Activated naive CD8-positive, alpha-beta T cell treated with anti-CD3 and anti-CD28 coated beads, Interleukin-2, amount 10 ng/mL, durations not matched to agents 7 days and 5 days (primary cell): ENCODE measurements at places on chromosomes 1 and 21.

GRCh38 chr1:43975249-43975961 is 645 bp downstream of the ATP6V0B start:
- H3K4me1 ChIP-seq = peaks cover 44% of the 10 kb centered on the region
- H3K27ac ChIP-seq = peak overlapping the region; percentile 88
- peak; percentile 57 for DNase-seq

- no peak overlapping the region for H3K4me3 ChIP-seq
- no peak overlapping the region for H3K27ac ChIP-seq
- DNase-seq = no peak
- no peaks in the 10 kb centered on the region for H3K36me3 ChIP-seq
- H3K27me3 ChIP-seq = peaks cover 28% of the 10 kb centered on the region
Observed at GRCh38 chr1:37662031-37662755, 27.5 kb upstream of the RSPO1 start.

- H3K36me3 ChIP-seq = peaks cover 19% of the 10 kb centered on the region
- H3K4me3 ChIP-seq = peak overlapping the region; percentile 96
- H3K4me1 ChIP-seq = peaks cover 69% of the 10 kb centered on the region
- peak overlapping the region; percentile 97 for H3K27ac ChIP-seq
- H3K27me3 ChIP-seq = no peaks in the 10 kb centered on the region
Observed at GRCh38 chr1:109909561-109909960, 1.1 kb upstream of the CSF1 start.

DNA sequence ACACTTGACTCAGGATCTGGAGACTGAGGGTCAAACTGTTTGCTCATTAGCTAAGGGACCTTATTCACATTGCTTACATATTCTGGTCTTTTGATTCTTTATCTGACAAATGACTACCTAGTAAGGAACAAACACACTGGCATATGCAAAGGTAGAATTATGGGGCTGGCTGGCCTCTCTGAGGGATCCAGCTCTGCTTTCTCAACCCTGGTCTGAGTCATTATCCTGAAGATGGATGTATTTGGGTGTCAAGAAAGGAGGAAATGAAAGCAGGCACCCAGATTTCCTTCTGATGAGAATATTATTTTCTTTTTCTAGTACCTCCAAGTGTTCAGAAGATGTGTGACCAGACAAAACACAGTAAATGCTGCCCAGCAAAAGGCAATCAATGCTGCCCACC is 6.0 kb downstream of the SMCP start:
- H3K4me1 ChIP-seq = no peaks in the 10 kb centered on the region
- DNase-seq = no peak
- no peaks in the 10 kb centered on the region for H3K36me3 ChIP-seq
- no peak overlapping the region for H3K27ac ChIP-seq
- no peak overlapping the region for H3K4me3 ChIP-seq

GRCh38 chr1:117832453-117832852 is 97.0 kb downstream of the GDAP2 start:
- H3K4me1 ChIP-seq = no peaks in the 10 kb centered on the region
- DNase-seq = no peak
- no peak overlapping the region for H3K4me3 ChIP-seq
- no peak overlapping the region for H3K27ac ChIP-seq

DNA sequence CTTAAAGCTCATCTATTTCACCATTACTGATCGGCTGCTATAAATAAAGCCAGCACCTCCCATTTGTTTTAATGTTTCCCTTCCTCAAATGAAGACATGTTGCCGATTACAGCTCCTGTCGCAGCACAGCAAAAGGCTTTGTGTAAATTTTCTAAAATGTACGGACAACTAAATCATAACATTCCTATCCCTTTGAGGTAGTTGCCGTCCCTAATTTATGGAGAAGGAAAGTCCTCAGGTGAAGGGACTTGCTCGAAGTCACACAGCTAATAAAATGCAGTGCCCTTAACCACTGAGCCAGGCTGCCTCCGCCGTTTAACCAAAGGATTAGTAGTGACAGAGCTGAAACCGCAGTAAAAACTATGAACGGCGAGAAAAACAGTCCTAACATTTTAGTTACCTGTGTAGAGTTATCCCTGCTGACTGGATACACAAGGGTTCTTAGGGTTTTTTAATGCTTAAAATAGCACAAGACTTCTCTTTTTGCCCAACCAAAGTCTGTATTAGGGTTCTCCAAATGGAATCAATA is 871 bp downstream of the PINK1 start:
- peak overlapping the region; percentile 81 for H3K4me3 ChIP-seq
- H3K36me3 ChIP-seq = no peaks in the 10 kb centered on the region
- peaks cover 2% of the 10 kb centered on the region for H3K27me3 ChIP-seq
- no peak for DNase-seq

DNA sequence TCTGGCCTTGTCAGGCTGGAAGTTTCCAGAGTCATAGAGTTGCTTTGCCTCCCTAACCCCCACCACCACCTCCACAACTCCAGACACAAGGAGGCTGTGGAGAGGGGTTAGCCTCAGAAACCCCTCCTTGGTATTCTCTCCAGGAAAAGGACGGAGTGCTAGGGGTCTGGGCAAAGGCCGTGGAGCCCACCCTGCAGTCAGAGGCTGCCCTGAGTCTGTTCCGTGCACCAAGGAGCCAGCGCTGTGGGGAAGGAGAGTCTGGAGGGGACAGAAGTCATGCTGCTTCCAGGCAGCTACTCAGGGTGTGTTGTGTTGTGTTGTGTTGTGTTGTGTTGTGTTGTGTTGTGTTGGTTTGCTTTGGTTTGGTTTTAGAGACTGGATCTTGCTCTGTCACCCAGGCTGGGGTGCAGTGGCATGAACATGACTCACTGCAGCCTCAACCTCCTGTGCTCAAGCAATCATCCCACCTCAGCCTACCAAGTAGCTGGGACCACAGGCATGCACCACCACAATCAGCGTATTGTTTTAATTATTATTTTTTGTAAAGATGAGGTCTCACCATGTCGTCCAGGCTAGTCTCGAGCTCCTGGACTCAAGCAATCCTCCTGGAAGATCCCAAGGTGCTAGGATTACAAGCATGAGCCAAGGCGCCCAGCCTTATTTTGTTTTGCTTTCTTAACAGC is 122.2 kb upstream of the TMEM51 start:
- H3K27me3 ChIP-seq = peaks cover 2% of the 10 kb centered on the region
- no peak overlapping the region for H3K4me3 ChIP-seq
- peaks cover 7% of the 10 kb centered on the region for H3K4me1 ChIP-seq
- H3K36me3 ChIP-seq = no peaks in the 10 kb centered on the region
- H3K27ac ChIP-seq = no peak overlapping the region
- DNase-seq = no peak

DNA sequence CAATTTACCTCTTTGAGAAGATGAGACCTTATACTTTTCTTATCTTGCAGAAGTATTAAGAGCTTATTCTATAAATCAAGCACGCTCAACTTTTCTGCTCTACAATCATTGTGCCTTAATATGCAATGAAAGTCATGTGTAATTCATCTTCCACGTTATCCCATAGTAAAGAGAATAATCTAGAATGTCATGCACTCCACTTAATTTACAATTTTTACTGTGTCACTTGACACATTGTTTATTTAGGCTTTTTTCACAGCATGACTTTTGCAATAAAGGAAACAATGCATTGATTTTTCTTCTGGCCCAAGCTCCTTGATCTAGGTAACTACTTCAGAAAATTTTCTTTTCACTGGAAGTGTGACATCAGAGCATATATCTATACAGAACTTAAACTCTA is 290.9 kb downstream of the HHIPL2 start:
- DNase-seq = no peak
- no peak overlapping the region for H3K4me3 ChIP-seq
- H3K27me3 ChIP-seq = no peaks in the 10 kb centered on the region
- H3K4me1 ChIP-seq = no peaks in the 10 kb centered on the region

- no peaks in the 10 kb centered on the region for H3K27me3 ChIP-seq
- no peak for DNase-seq
- peaks cover 8% of the 10 kb centered on the region for H3K4me1 ChIP-seq
- no peak overlapping the region for H3K4me3 ChIP-seq
- H3K36me3 ChIP-seq = peaks cover 6% of the 10 kb centered on the region
- H3K27ac ChIP-seq = no peak overlapping the region
Observed at GRCh38 chr1:231972111-231972445, 345.5 kb downstream of the DISC1 start.

GRCh38 chr1:214259353-214259977 is 21.5 kb upstream of the SMYD2 start:
- no peak overlapping the region for H3K27ac ChIP-seq
- H3K27me3 ChIP-seq = peaks cover 60% of the 10 kb centered on the region
- peaks cover 12% of the 10 kb centered on the region for H3K4me1 ChIP-seq
- no peaks in the 10 kb centered on the region for H3K36me3 ChIP-seq
- DNase-seq = no peak

- no peak overlapping the region for H3K27ac ChIP-seq
- H3K4me3 ChIP-seq = no peak overlapping the region
- peaks cover 10% of the 10 kb centered on the region for H3K4me1 ChIP-seq
- no peaks in the 10 kb centered on the region for H3K36me3 ChIP-seq
- no peak for DNase-seq
Observed at GRCh38 chr21:33058957-33059356, 11.0 kb upstream of the OLIG1 start.
